ENCODE measurements at places on chromosomes 5 and 9.

DNA sequence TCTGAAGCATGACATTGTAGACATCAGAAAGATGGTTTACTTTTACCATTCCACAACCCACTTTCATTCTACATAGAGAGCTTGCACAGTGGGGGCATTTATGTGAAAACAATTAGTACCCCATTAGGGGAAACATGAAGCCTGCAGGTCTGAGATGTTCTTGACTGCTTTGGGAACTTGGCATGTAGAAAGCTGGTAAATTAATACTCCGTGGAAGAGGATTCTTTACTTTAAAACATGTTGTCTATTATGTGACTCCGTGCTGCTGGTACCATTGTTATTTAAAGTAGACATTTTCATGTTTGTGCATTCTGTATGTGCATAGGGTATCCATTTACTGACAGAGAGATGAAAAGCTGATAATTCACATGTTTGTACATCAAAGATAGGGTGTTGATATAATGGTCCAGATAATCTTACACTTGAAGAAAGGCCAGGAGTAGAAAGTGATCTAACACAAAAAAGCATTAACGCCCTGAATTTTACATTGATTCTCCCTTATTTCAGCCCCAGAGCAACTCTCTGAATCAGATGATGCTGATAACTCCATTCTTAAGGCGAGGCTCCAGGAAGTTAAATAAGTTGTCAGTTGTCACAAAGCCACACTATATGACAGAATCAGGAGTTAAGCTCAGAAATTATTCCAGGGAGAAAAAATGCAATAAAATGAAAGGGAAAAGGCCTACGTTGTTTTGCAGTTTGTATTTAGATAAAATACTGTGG lies 50.1 kb upstream of the CD180 start:
- no peak for DNase-seq

- no peak for DNase-seq
Measured at GRCh38 chr9:2916382-2916985, 72.6 kb upstream of the PUM3 start.

GRCh38 chr5:172979778-172980177 lies 3.8 kb upstream of the ATP6V0E1 start:
- no peak for DNase-seq

GRCh38 chr5:108206707-108207106 lies 175.2 kb downstream of the FBXL17 start:
- DNase-seq = no peak

DNA sequence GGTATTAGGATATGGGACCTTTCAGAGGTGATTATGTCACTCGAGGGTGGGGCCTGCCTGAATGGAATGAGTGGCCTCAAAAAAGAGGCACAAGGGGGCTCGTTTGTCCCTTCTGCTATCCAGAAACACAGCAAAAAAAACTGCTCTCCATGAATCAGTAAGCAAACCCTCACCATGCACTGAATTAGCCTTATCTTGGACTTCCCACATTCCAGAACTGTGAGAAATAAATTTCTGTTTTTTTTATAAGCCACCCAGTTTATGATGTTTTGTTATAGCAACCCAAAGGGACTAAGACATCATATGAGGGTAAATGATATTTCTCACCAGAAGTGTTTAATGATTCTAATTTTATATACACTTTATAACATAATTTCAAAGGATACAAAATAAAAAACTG lies 476.6 kb upstream of the EDIL3 start:
- no peak for DNase-seq
